ENCODE measurements at places on chromosomes 13 and 19.

- no peak for DNase-seq
Measured at GRCh38 chr13:45838171-45838745, 13.3 kb downstream of the SIAH3 start.

DNA sequence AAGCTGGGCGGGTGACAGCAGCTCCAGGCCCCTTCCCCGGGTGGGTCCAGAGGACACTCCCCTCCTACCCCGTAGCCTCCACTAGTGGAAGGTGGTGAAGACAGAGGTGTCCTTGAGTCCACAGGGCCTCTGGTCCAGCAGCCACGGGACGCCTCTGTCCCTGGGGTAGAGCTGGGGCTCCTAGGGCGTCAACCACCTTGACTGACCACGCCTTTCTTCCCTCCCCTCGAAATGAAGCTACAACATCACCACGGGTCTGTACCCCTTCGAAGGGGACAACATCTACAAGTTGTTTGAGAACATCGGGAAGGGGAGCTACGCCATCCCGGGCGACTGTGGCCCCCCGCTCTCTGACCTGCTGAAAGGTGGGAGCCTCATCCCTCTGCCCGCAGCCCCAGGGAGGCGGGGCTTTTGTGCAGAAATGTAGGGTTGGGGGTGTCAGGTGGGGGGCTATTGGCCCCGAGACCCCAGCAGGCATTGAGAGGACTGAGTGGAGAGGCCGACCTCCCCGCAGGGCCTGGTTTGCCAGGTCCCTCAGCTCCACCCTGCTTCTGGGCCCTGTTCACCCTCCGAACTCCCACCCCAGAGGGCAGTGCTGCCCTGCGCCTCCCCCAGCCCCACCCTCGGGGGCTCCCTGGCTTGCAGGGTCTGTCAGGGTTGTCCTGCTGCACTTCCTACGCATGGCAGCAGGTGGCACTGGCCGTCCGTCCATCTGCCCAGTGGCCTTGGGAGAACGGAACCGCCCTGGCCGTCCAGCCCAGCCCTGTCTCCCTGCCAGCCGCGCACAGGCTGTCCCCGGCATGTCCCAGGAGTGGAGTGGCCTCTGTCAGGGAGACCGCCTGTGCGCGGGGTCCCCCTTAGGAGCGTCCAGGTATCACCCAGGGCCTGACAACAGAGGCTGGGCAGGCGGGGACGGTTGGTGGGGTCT lies 15.7 kb downstream of the STK11 start:
- no peak for DNase-seq

GRCh38 chr19:18644196-18645034 lies 7.6 kb downstream of the KLHL26 start:
- DNase-seq: no peak

GRCh38 chr13:78168981-78169380 lies 250.3 kb upstream of the EDNRB start:
- no peak for DNase-seq

- DNase-seq: no peak
Measured at GRCh38 chr19:41866284-41866683, 6.2 kb downstream of the RPS19 start.

Data from effector CD8-positive, alpha-beta T cell (primary cell).